ENCODE measurements at places on chromosomes 6 and 20.

GRCh38 chr6:168160506-168161370, 81.7 kb upstream of the FRMD1 start:
- DNase-seq, result no peak

DNA sequence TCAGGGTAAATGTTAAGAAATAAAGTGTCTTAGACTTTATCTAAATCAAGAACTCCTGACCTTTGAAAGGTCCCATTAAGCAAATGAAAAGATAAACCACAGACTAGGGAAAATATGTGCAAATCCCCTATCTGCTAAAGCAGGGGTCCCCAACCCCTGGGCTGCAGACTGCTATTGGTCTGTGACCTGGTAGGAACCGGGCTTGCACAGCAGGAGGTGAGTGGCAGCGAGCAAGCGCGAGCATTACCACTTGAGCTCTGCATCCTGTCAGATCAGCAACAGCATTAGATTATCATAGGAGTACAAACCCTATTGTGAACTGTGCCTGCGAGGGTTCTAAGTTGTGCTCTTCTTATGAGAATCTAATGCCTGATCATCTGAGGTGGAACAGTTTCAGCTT, 42.4 kb downstream of the LCA5 start:
- no peak for DNase-seq

- no peak for DNase-seq
Observed at GRCh38 chr6:27863962-27864905, 48.0 kb downstream of the OR2B2 start.

DNA sequence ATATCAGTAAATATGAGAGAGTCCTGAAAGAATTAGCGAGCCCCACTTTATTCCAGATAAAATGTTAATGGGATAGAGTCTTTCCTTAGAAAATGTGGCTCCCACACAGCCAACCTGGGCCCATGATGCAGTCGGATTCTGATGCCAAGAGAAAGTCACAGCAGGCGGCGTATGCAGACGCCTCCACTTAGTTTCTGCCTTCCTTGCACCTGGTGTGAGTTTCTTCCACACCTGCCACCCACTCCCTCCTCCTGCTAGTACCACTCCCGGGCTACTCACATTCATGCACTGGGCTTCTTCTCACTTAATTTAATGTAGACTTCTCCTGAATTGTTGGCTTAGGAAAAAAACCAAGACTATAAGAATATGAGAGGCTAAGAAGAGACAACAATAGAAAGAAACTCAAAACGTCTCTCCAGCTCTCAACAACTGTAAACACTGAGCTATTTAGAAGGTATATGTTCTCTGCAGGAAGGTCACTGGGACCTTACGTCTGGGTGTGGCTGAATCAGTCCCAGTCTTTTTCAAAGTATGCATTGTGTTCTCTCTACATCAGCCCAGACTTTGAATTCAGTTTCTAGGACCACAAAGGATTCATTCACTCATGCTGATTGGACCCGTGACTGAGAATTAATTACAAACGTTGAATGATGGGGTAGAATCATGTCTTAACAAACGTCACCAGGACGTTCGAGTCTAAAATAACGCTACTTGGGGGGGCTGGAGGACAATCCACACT, 70.4 kb downstream of the GCNT2 start:
- DNase-seq, result no peak

DNA sequence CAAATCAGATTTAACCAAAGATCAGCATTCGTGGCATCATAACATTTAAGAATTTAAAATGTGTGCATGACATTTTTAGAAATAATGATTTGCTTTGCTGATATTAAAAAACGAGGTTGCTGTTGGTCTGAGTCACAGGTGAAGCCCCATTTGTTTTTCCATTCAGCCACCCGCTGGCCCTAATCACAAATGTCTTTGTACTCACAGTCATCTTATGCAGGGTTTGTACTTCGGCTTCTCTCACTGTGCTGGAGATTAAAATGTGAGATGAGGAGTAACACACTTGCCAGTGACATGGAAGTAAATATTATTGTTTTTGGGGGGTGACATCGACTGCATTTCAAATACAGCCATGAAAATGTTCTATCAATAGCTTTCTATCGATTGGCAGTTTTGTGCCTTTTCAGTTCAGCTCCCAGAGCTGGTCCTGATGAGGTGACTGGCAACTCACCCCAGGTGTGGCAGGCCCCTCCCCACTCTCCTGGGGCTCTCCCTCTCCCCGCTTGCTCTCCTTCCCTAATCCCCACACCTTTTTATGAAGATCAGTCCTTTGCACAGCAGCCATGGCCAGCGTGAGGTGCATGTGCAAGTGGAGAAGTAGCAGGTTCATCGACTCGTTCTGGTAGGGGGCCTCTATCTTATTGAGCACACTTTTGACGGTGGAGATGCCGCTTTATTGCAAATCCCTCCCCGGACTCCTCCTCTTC, 58.8 kb upstream of the FUCA2 start:
- no peak for DNase-seq

- DNase-seq, result no peak
Observed at GRCh38 chr6:155832596-155832995, 377.0 kb upstream of the NOX3 start.

GRCh38 chr6:17305219-17306001, 24.2 kb downstream of the RBM24 start:
- DNase-seq, result no peak

GRCh38 chr20:23132293-23132929, 46.3 kb upstream of the CD93 start:
- DNase-seq, result no peak

GRCh38 chr6:137488150-137489045, 5.8 kb downstream of the OLIG3 start:
- no peak for DNase-seq

- no peak for DNase-seq
Observed at GRCh38 chr6:131946404-131946991, 4.7 kb downstream of the CCN2 start.

- no peak for DNase-seq
Observed at GRCh38 chr20:3550837-3551236, 80.0 kb downstream of the ATRN start.

GRCh38 chr6:6697620-6698019, 109.1 kb downstream of the LY86 start:
- no peak for DNase-seq

GRCh38 chr20:49471397-49471796, 11.1 kb downstream of the KCNB1 start:
- no peak for DNase-seq

- DNase-seq, result no peak
Observed at GRCh38 chr6:155261111-155261900, 2.5 kb upstream of the CLDN20 start.

GRCh38 chr6:134724771-134725340, 225.0 kb downstream of the ALDH8A1 start:
- DNase-seq, result no peak

- DNase-seq, result no peak
Observed at GRCh38 chr6:38789256-38789655, 74.1 kb downstream of the DNAH8 start.

- no peak for DNase-seq
Observed at GRCh38 chr6:29447670-29448069, 8.6 kb downstream of the OR10C1 start.

DNA sequence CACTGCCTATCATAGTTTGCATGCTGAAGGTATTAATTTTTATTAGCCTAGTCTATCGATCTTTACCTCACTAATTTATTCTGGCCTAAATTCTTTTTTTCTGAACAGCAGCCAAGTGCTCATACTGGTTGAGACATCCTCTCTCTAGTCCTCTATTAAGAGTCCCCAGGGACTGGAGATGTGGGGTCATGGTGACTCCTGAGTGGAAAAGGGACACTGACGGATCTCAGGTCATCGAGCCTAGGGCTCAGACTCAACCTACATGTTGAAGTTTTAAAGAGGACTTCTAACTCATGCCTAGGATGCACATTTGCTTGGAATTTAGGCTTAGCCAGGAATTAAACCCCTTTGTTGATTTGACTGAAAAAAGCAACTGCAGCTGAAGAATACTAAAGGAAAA, 378.1 kb downstream of the BTBD9 start:
- DNase-seq, result no peak

DNA sequence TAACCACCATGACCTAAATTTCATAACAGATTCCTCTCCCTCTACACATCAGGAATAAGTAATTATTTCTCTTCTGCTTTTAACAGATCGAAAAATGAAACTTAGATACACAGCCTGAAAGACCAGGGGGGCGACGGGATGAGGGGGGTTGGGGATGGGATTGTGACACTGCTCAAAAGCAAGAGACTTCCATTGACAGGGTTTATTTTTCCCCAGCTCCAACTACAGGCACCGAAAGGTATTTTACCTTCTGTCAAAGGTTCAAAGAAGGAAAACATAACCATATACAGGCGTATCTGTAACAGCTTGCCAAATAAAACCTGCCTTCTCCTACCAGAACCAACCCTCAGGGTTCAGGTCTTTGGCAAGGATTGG, 1.3 kb downstream of the EPHA7 start:
- DNase-seq, result no peak

DNA sequence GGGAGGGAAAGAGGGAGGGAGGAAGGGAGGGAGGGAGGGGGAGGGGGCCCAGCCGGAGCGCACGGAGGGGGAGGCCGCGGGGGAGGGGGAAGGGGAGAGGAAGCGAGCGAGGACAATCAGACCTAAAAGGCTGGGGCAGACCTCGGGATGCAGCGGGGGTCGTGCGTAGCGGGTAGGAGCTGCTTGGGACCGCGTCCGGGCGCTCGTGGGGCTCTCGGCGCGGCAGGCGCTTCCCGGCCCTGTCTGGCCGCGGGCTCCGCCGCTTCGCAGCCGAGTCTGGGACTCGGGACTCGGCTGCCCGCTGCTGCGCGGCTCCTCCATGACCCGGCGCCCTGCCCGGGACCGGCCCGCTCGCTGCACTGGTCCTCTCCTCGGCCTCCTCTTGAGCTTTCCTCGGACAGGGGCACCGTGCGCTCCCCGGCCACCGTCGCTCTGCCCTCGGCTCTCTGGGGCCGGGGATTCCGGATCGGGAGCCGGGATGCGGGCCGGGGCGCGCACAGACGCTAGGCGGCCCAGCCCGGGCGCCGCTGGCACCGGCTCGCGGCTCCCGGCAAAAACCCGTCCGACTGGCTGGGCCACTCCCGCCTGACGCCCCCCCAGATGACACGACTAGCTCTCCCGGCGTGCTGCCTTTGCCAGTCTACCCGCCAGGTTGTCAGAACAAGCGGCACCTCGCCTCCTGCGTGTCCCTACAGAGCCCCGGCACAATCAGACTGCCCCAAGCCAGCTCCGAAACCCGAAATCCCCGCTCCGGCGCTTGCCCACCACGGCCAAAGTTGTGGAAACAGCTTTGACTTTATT, 2.2 kb downstream of the TFAP2A start:
- peak; percentile 61 for DNase-seq

DNA sequence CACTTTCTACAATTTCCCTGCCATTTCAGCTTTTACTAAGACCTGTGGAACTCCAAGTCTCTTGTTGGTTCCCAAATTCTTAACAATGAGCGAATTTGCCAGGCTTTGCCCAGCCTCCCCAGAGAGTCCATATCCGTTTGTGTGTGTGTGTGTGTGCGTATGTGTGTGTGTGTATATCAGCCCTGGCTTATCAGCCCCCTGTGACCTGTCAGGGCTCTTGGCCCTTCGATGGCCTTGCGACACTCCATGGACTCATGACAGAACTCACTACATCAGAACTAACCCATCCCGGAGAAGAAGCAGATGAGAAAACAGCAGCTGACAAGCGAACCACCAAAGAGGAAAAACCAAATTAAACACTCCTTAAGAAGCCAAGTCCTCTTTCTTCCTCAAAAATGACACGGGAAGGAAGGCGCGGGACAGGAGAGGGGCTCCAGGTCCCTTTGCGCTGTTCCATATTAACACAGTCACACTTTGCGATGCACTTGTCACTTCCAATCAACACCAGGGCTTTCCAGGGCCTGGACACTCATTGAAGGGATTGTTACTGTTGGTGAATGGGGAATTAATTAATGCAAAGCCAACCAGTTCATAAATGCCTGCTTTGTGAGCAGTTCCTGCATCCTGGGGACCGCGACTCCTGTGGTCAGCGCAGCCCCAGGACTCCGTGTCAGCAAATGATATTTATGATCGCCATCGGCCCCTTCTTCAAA, 524.0 kb downstream of the CD83 start:
- no peak for DNase-seq

DNA sequence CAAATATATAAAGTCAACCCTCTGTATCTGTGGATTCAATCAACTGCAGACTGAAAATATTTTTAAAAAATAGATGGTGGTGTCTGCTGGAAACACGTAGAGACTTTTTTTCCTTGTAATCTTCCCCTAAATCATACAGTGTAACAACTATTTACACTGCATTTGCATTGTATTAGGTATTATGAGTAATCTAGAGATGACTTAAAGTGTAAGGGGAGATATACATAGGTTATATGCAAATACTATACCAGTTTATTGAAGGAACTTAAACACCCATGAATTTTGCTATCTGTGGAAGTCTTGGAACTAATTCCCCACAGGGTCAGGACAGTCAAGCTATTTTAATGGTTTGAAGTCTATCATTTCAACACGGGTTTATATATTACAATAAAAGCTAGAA, 10.2 kb downstream of the HDAC2 start:
- DNase-seq, result no peak

DNA sequence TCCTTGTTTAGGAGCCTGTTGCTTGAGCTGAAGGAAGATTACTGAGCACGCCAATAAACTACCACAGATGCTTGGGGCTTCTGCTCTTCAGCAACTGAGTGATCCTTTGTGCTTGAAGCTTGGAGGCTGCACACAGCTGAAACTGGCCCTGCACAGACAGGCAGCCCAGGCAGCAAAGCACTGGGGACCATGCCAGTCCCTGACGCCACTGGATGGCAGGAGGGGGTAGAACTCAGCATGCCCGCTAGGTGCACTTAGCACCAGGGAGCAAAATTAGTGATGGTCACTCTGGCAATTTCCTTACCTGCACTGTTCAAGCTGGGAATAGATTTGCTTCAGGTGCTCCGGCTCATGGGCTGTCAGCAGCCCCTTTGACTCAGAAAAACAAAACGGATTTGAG, 91.5 kb downstream of the FAM50B start:
- DNase-seq, result no peak

DNA sequence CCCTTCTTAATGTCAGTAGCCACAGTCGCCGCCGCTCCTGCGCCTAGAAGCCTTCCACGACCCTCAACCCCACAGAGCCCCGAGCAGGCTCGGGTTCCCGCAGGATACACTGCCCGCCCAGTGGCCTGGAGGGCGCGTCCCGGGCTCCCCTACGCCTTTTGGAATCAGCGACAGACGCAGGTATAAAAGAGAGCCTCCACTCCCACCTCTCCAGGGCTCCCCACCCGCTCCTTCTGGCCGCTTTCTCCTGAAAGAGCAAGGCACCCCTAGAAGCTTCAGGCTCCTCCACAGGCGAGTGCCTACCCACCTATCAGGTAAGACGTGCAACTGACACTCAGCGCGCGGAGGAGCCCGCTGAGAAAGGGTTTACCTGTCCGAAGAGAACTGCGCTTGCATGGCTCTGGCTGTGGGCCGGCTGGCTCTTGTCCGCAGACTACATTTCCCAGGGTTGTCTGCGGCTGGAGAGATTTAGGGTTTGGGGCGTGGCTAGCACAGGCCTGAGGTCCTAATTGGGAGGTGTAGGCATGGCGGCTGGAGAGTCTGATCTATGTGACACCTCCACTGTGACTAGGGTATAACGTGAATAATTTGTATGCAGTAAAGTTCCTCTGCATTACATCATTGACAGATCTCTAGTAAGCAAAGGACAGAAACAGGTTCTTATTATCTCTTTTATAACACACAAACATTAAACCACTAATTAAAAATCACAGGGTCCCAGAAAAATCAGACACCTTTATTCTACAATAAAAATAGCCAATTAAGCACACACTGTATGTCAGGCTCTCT, 13.5 kb upstream of the ZNF391 start:
- DNase-seq, result peak; percentile 65

- no peak for DNase-seq
Observed at GRCh38 chr6:156828280-156828703, 51.1 kb downstream of the ARID1B start.

- DNase-seq, result no peak
Observed at GRCh38 chr20:61850457-61850856, 215.2 kb downstream of the TAF4 start.

Data from NCI-H1930 (cell line).